ENCODE measurements at places on chromosomes 5 and 9. TPM values are rescaled to one million over a fixed set of nuclear protein-coding genes. Genes with fewer than 3 reads are reported as not detected.

The SPATA31A3 gene
- not detected for total RNA-seq

The ERAP2 gene
- total RNA-seq = 5.6 TPM

DNA sequence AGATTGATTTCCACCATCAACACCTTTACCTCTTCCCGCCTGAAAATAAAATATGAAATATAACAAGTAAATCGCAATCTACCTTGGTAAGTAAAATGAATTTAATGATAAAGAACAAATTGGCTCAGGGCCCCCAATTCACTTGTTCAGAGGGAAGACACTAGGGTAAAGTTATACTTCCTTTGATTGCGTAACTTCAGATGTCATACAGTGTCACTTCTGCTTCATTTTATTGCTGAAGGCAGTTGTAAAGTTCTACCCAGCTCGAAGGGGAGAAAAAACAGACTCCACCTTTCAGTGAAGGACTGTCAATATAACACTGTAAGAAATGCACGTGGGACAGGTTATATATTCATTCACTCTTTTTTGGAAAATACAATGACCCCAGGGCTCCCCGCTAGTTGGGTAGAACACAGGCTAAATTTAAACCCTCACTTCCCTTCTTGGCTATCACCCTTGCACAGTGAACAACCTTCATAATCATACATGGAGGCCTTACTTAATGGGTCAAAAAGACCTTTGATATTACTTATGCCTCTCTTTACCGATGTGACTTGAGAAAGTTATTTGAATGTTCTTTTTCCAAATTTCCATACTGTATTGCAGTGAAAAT is 848.8 kb downstream of the MAT2B start:
- no peak for DNase-seq

GRCh38 chr9:107460153-107461023 is 29.2 kb downstream of the KLF4 start:
- no peak for DNase-seq

The CTNND2 gene
- not detected for total RNA-seq

DNA sequence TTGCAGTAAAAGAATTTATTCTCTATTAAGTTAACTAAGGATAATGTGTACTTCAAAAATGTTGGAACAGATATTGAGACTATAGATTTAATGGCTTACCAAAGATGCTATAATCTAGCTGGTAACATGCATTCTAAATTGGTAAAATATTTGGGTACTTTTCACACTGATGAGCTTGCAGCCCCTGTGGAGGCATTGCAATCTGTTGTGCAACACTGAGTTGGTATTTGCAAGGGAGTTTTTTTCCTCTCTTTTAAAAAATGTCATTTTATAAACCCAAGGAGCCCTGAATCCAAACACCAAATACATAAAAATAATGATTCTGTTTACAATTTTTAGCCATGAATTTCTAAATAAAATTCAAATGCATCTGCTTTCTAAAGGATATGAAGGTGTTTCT is 944.8 kb downstream of the DTWD2 start:
- DNase-seq = no peak

DNA sequence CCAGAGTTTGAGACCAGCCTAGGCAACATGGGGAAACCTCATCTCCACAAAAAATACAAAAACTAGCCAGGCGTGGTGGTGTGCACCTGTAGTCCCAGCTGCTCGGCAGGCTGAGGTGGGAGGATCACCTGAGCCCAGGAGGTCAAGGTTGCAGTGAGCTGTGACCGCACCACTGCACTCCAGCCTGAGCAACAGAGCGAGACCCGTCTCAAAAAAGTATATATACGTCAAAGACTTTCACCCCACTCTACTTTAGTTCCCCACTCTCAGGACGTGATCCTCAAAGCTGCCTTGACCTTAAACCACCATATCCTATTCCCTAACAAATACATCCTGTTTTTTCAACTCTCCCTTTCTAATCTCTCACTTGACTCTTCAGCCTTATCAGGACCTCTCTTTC is 41.0 kb downstream of the PCDHGC5 start:
- DNase-seq = no peak

The GFI1B gene
- not detected for total RNA-seq

GRCh38 chr5:78760366-78760765 is 111.8 kb upstream of the LHFPL2 start:
- DNase-seq = no peak

The PTGER4 gene
- total RNA-seq = 107 TPM

GRCh38 chr9:124788542-124789217 is 11.7 kb downstream of the OLFML2A start:
- no peak for DNase-seq

DNA sequence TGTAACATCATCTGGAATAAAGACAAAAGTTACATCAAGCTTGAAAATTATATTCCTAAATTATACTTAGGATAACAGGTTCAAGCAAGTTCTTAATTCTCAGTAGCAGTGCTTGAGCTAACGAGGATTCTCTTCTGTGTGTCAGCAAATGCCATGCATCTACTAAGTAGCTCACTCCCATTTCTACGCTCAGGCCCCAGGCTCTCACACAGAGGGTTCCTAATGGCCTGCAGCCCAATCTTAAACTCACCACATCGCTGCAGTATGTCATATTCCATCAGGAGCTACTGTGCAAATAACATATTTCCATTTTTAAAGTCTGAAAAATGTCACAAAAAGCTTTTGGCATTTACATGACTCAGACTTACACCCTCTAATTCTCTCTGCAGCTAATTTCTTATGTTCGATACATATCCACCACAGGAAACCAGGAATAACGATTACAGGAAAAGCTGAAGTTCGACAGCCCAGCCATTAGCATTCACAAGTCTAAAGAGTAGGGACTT is 474.8 kb downstream of the EFNA5 start:
- no peak for DNase-seq

The PCDHGC3 gene
- 14.7 TPM for total RNA-seq

GRCh38 chr5:92992073-92992472 is 588.9 kb downstream of the NR2F1-AS1 start:
- no peak for DNase-seq

Measured in pulmonary artery endothelial cell (primary cell).